8988T (cell line): ENCODE measurements at places on chromosomes 6 and 20.

DNA sequence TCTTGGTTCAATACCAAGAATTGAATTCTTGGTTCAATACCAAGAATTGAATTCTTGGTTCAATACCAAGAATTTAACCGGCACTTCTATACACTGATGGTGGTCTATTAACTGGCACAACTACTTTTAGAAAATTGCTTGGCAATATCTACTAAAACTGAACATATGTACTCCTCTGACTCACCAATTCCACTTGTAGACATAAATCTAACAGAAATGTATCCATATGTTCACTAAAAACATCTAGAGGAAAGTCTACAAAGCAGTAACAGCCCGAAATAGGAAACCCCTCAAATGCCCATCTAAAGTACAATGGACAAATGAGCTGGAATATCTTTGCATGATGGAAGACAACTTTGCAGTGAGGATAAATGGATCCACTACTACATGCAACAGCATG lies 71.9 kb downstream of the KIF16B start:
- no peak for DNase-seq

- no peak for DNase-seq
These were observed 76.3 kb downstream of the DTNBP1 start for GRCh38 chr6:15586503-15586902.

GRCh38 chr6:107144014-107144413 lies 28.7 kb upstream of the BEND3 start:
- no peak for DNase-seq

- DNase-seq, result no peak
These were observed 131.7 kb upstream of the IFNGR1 start for GRCh38 chr6:137350857-137351256.

GRCh38 chr6:145209272-145209671 lies 526.0 kb downstream of the EPM2A start:
- DNase-seq, result no peak

DNA sequence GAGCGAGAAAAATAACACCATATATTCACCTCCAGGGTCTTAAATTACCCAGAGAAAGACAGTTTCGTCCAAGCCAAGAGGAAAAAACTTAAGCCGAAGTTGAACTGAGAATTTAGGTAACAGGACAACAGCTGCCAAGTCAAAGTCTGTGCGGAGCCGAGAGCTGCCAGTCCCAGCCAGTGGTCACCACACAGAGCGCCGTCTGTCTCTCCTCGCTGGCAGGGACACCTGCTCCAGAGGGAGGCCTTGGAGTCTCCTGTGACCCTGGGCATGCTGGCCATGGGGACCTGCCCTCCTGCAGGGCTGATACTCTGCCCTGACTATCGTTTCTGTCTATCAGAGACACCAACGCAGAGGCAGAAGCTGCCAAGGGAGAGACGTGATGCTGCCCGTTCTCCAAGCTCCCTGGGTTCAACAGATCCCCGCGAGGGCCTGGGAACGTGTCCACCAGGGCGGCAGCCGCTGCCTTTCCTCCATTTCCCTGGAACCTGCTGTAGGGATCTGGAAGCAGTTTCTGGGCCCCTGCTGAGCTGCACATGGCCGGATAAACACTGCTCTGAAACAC lies 341.3 kb downstream of the SMOC2 start:
- DNase-seq, result no peak

DNA sequence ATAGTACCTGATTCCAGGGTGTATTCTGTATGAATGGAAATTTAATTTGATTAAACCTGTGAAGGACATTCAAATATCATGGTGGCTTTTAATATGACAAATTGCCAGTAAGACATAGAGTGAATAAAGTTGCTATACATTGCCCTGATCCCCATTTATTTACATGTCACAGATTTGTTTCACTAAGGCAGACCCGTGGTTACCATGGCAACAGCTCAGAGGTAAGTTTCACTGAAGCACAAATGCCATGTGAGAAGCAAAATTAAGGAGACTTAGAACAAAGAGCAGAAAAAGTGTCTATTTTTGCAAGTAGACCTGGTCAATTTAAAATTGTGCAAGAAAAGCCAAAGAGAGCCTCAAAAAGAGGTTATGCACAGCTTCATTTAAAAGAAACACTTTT lies 63.7 kb downstream of the PXDC1 start:
- DNase-seq, result no peak

DNA sequence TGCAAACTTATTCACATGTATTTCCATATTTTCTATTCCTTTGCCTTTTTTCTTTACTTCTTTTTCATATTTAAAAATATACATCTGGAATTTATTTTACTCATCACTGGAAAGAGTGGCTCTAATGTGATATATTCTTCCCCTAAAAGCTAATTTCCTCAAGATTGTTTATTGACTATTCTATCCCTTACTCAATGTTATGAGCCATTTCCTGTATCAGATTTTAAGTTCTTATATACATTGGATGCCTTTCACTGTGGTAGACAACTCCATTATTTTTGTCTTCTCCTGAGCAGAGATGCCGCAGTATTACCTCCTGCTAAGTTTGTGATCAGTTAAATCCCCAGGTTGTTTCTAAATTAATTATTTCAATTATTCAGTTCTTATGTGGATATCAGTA lies 418.4 kb upstream of the JAG1 start:
- DNase-seq, result no peak

DNA sequence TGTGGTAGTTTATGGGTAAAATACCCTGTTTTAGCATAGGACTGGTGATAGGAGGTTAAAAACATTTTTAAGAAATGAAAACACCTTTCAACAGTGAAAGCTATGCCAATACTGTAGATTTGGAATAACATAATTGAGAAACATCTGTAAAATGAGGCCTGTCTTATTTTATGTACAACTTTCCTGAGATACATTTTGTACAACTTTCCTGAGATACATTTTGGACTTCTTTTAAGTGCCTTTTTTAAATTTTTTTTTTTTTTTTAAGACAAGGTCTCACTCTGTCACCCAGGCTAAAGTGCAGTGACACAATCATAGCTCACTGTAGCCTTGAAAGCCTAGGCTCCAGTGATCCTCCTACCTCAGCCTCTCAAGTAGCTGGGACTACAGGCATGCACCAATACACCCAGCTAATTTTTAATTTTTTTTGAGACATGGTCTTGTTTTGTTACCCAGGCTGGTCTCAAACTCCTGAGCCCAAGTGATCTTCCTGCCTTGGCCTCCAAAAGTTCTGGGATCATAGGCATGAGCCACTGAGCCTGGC lies 84.6 kb downstream of the MAN1A1 start:
- no peak for DNase-seq

- no peak for DNase-seq
These were observed 120.8 kb upstream of the BCLAF1 start for GRCh38 chr6:136410201-136411024.

DNA sequence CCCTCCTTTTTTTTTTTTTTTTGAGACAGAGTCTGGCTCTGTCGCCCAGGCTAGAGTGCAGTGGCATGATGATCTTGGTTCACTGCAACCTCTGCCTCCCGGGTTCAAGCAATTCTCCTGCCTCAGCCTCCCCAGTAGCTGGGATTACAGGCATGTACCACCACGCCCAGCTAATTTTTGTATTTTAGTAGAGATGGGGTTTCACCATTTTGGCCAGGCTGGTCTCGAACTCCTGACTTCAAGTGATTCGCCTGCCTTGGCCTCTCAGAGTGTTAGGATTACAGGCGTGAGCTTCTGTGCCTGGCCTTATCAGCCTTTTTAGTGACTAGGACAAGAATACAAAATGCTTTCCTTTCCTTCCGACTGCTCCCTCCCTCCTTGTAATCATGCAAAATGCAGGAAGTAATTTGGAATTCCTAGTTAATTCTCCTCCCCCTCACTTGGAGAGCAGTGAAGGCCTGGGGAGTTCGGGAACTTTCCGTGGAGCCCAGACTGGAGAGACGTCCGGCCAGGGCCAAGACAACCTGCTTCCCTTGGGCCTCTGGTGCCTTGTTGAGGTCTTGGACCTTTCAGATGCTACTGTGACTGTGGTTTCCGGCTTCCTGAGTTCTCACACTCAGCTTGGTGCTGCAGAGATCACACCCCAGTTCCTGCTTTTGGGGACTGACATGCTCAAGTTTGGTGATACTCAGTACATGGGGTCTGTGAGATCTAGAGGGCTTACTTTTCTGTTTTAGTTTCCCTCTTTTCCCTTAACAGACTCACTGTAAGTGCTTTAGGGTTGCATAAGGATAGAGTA lies 3.9 kb upstream of the PHF20 start:
- DNase-seq, result no peak

GRCh38 chr6:147381712-147382111 lies 126.8 kb upstream of the SAMD5 start:
- DNase-seq, result no peak

GRCh38 chr20:13255356-13255755 lies 34.3 kb downstream of the ISM1 start:
- DNase-seq, result no peak

GRCh38 chr20:59382157-59382725 lies 81.8 kb downstream of the EDN3 start:
- DNase-seq, result no peak

DNA sequence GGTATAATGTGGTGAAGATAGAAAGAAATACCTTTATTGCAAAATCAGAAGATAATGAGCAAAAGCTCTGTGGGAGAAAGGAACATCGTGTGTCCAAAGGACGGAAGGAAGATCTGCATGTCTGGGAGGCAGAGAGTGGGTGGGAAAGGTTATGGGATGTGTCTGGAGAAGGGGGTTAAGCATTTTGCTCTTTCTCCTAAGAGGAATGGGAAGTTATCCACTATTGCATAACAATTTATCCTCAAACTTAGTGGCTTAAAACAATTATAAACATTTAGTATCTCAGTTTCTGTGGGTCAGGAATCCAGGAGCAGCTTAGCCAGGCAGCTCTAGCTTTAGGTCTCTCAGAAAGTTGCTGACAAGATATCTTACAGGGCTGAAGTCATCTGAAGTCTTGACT lies 229.1 kb upstream of the CITED2 start:
- no peak for DNase-seq

- no peak for DNase-seq
These were observed 114.5 kb upstream of the SLC22A16 start for GRCh38 chr6:110590821-110591351.

DNA sequence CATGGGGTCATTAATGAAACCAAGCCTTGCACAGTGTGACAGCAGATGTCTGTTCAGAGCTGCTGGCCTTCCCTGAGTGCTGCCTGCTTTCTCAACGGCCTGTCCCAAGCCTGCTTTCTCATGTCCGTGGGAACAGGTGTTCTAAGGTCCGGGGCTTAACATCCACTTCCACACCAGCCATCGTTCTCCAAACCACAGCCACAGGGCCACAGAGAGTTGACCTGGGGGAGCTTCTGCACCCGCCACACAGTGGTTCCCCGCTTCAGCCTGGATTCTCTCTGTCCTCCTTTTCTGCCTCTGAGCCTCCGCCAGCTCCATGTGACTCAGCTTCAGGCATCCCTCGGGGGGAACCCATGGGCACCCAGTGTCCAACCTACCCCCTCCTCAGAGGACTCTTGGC lies 26.9 kb upstream of the PPP1R3G start:
- DNase-seq, result no peak

DNA sequence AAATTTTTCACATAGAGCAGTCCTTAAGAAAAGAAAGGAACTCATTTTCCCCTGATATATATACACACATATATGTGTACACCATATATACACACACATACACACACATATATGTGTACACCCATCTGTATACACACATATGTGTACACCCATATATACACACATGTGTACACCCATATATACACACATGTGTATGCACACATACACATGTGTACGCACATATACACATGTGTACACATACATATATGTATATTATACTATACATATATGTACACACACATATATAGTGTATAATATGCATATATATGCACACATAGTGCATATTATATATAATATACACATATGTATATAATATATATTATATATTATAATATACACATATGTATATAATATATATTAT lies 9.1 kb downstream of the MAP3K4 start:
- DNase-seq, result no peak

- DNase-seq, result no peak
These were observed 19.5 kb upstream of the TCFL5 start for GRCh38 chr20:62880935-62881661.

DNA sequence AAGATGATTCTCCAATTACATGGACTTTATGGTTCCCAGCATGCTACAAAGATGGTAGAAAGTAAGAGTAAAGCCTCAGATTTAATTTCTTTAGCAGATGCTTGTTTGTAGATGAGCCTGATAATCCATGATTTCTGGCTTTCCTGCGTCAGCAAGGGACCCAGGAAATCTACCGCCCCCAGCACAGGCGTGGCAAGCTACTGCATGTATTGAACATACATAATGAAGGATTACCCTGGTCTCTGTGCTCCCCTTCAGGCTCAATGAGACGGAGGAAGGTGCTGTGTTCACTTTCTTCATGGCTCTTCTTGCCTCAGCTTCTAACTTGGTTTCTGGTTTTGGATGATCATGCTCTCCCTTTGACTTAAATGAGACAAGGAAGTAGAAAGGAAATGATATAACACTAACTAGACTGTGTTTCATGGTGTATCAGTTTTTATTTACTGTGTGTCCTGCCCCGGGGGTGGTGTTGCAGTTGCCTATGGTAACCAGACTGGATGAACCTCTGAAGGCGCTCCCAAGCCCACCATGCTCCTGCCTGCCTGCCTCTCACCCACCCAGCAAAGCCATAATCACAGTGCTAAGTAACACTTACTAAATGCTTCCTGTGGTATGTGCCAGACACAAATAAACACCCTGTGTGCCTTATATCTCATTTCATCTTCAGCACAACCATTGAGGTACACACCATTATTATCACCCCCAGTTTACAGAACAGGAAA lies 17.9 kb downstream of the GCM1 start:
- no peak for DNase-seq
